Hepatocyte (in vitro differentiated cells): ENCODE measurements at places on chromosomes 5 and 9. TPM values are rescaled to one million over a fixed set of nuclear protein-coding genes. Genes with fewer than 3 reads are reported as not detected.

- H3K27me3 ChIP-seq = no peaks in the 10 kb centered on the region
- H3K4me3 ChIP-seq = no peak overlapping the region
- H3K36me3 ChIP-seq = no peaks in the 10 kb centered on the region
These were observed 231.0 kb downstream of the ARHGEF28 start for GRCh38 chr5:73856997-73857396.

The TMC1 gene
- total RNA-seq = 0.20 TPM in 1 of 2 replicates, not detected in the other

DNA sequence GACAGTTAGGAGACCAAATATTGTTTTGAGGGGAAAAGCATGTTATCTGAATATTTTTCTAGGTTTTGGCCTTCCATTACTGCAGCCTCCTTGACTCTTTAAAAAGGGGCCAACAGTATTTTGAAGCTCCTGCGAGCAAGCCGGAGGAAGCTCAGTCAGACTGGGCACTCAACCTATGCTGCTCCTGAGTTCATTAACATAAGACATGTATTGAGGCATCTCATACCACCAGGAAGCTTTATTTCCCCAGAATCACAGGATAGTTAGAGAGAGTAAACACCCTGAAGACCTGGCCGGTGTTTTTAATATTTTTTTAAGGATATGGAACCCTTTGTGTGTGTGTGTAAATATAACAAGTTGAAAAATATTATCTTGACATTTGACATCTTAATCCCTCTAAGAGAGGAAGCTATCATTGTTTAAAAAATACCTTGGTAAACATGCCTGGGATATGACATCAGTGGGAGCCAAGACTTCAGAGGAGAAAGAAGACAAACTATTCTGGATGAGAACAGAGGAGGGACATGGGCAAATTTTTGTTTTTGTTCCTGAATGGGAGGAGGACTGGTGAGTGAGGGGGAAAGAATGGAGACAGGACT is 139.3 kb upstream of the SLIT3 start:
- H3K4me3 ChIP-seq = no peak overlapping the region
- H3K27me3 ChIP-seq = no peaks in the 10 kb centered on the region
- DNase-seq = no peak
- H3K36me3 ChIP-seq = no peaks in the 10 kb centered on the region

The ECM2 gene
- 15.9 and 20.8 TPM in 2 replicates for total RNA-seq

The PCDHGB5 gene
- 0.17 and 2.0 TPM in 2 replicates for total RNA-seq

DNA sequence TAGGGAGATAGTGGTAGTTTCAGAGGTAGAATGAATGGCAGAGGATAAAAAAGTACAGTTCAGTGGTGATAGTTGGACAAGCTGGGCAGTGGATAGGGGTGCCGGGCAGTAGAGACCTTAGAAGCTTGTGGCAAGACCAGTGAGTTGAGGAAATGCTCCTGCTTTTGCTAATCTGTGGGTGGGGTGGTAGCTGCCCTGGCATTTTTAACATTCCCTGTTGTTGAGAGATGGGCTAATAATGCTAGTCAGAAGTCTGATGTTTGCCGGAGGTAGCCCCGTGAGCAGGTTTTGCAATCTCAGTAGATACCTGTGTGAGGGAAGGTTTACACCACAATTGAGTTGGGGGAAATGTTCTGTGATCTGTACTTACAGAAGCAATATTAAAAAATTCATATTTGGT is 91.1 kb downstream of the TRIO start:
- no peak overlapping the region for H3K27ac ChIP-seq
- no peak overlapping the region for H3K4me3 ChIP-seq
- H3K4me1 ChIP-seq = peaks cover 5% of the 10 kb centered on the region
- H3K27me3 ChIP-seq = no peaks in the 10 kb centered on the region
- no peaks in the 10 kb centered on the region for H3K36me3 ChIP-seq

- H3K36me3 ChIP-seq = no peaks in the 10 kb centered on the region
- no peak for DNase-seq
- no peak overlapping the region for H3K27ac ChIP-seq
- H3K4me3 ChIP-seq = no peak overlapping the region
These were observed 5.2 kb downstream of the GPSM1 start for GRCh38 chr9:136332482-136332983.
